ENCODE measurements at places on chromosomes 13 and 19.

DNA sequence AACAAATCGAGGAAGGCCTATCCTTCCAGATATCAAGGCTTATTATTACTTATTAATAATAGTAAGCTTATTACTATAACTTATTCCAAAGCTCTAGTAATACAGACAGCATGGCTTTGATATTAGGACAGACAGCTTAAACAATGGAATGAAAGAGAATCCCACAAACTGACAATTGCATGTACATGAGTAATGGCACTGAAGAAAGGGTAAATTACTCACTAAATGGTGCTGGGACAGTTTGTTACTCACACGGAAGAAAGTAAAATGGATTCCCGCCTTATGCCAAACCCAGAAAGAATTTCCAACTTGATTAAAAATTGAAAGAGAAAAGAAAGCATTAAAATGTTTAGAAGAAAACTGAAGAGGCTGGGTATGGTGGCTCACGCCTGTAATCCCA is 60.3 kb downstream of the MIPEP start:
- DNase-seq = no peak

GRCh38 chr19:31317093-31317492 is 32.1 kb downstream of the TSHZ3 start:
- DNase-seq = no peak

- DNase-seq = no peak
These were observed 18.4 kb upstream of the FEM1A start for GRCh38 chr19:4773047-4773640.

DNA sequence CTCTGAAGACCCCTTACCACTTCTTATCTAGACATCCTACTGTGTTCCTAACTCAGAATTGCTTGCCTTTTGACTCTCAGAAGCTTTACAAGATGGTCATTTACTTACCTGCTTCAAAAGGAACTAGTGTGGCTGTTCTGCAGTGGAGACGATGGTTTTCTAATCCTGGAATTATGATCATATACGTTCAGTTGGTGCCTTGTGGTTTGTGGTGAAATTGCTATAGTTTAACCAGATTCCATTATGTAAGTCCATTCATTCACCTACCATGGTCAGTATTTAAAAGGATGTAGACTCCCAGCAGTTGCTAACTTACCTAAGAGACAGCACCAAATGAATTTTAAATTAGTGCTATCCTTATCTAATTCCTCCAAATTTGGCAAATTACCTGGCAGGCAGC is 210.9 kb downstream of the SHISA2 start:
- DNase-seq = no peak

DNA sequence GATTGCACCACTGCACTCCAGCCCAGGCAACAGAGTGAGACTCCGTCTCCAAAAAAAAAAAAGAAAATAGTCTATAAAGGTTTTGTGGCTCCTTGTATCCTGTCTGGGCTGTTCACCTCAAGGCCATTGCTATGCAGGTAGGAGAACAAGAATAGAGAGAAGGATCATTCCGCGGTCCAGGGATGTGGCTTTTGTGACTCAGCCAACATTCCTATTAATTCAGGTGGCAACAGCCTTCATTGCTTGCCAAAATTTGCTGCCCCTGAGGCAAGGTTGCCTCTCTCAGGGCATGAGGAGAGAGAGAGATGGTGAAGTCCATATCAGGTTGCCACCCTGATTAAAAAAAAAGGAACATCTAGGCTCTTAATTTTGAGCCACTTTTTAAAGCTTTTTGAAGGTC is 8.0 kb downstream of the ZNF551 start:
- DNase-seq = no peak

GRCh38 chr19:10551698-10552301 is 8.1 kb downstream of the ATG4D start:
- DNase-seq = peak; percentile 16

DNA sequence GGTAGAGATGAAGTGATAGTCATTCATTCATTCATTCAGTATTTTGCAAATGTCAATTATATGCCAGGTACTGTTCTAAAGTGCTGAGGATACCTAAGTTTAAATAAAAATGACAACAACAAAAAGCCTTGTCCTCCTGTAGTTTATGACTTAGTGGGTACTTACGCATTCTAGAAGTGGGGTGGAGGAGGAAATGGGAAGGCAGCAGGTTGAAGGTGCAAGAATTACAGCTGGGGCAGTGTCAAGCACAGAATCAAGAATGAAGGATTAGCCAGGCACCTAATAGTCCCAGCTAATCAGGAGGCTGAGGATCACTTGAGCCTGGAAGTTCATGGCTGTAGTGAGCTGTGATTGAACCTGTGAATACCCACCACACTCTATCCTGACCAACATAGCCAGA is 90.7 kb upstream of the STARD13 start:
- DNase-seq = no peak

DNA sequence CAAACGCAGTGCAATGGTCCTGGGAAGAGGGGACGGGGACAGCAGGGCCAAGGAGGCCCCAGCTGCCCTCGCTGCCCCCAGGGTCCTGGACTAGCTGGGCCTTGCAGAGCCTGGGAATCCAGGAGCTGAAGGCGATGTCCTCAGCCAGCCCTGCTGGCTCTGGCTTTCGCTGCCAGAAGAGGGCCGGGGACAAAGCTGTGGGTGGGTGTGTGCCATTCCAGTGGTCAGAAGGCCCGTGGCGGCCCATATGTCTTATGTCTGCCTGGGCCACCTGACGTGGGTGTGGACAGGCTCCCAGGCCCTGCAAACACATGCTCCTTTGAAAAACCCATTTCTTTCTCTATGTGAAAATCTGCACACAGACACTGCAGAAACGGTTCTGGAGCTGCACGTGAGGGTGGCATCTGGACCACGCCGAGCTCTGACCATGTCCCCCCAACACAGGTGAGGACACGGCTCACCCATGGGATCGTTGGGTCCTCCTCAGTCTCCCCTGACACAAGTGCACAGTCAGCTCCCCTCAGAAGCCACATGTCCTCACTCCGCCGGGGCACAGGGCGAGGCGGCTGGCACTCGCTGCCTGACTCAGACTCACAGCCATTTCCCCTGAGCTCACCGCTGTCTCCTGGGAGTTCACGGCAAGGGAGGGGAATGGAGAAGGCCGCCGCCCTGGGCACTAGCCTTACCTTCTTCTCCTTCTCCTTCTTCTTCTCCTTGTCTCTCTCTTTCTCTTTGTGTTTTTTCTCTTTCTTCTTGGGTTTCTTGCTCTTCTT is 16.9 kb downstream of the IZUMO4 start:
- no peak for DNase-seq
